ENCODE measurements at places on chromosomes 16 and 17.
A peak's percentile ranks its signal among the peaks of the same experiment; 100 is the strongest.

DNA sequence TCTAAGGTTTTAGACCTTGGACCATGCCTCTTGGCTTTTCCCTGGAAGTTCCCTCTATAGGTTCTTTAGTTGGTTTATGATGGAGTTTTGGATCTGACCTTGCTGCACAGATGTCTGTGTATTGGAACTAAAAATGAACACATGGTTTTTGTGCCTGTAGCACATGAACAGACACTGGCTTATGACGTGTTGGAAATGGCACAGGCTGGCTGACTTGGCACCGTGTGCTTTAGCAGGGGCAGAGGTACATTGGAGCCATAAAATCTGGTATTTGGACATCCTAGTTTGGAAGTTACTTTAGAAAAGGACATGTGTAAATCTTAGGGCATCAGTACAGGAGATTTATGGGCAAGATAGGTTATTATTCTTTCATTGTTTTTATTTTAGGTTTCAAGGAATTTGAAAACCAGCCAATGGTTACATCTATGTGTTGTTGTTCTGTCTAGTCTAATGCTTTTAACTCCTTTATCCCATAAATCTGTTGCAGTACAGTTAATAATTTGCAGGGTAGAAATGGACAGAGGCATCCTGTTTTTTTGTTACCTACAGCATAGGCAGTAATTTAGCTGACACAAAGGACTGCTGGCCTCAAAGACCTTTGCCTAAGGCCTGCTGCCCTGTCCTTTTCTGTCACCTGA lies 6.0 kb downstream of the SOCS7 start:
- no peak for DNase-seq

GRCh38 chr17:2266045-2266864 lies 37.3 kb downstream of the SMG6 start:
- no peak for DNase-seq

DNA sequence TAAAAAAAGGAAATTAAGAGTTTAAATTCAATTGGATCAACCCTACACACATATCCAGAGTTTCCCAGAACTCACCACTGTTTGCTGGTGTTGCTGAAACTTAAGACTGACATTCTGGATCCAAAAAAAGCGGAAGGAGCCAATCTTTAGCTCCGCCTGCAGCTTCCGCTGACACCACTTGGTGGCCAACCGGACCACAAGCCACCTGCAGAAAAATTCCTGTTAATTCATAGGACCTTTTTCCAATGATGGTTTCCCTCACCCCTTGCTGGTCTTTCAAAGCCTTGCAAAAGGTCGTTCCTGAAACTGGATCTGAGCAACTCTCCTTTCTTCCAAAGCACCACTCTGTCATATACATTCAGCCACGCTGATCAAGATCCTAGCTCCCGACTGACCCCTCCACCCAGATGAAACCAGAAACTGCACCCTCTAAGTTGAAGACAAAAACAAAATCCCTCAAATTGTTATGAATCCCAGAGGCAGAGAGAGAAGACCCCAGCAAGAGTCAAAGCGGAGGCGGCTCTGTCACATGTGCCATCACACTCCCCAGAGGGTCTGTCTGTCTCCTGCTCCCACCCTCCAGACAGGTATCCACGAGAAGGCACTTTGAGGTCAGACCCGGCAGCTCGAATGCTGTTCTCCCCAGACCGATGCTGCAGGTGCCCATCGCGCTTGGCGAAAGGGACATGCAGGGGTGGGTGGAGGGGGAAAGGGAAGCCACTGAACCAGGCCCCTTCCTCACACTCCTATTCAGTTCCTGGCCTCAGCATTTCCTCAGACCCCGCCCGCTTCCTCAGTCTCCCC lies 773 bp downstream of the BLTP2 start:
- peak; percentile 49 for DNase-seq

GRCh38 chr16:29779474-29779873 lies 1.4 kb downstream of the ZG16 start:
- DNase-seq: no peak

DNA sequence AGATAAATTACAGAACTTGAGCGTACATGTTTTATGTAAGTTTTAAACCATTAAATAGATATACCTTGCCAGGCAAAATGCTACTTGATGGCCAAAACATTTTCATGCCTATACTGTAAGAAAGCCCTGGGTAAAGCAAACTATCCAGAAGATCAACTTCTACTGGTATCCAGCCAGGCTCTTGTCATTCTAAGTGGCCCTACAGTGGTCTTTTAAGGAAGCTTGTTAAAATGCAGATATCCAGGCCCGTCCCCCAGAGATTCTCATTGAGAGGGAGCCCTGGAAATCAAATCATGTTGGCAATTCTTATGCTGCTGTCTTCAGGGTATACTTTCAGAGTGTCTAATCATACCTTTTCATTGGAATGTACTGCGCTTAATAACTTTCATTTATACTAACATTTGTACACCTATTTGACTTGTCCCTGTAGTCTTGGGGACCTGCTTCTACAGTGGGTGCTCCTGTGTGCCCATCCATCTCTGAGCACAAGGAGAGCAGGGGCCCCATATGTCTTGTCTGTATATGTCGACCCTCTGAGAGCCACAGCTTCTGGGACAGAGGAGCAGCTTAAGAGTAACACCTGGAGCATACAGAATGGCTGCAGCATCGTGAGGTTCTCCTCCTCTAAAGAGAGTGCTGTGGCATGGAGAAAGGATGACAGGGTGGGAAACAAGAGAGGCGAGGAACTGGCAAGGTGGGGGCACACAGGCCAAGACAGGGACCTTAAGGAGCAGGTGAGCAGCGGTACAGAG lies 43.6 kb upstream of the ANKFY1 start:
- DNase-seq: no peak

DNA sequence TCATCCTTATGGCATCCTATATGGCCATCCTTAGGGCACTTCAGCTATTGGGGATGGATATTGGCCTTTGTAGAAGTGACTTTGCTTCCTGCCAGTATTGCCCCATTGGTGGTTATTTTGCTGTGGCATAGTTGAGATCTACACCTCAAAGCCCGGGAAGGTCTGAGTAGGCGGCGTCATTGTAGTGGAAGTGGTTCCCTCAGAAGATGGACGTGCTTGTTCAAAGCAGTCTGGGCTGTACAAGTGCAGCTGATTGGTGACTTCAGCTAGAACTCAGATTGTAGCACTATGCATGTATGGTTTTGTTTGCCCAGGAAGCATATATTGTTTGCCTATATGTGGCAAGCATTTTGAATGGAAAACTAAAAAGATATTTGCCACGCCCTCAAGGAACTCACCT lies 83.2 kb downstream of the TMC6 start:
- no peak for DNase-seq

- DNase-seq: no peak
Observed at GRCh38 chr17:77899498-77899897, 59.0 kb upstream of the TNRC6C start.

DNA sequence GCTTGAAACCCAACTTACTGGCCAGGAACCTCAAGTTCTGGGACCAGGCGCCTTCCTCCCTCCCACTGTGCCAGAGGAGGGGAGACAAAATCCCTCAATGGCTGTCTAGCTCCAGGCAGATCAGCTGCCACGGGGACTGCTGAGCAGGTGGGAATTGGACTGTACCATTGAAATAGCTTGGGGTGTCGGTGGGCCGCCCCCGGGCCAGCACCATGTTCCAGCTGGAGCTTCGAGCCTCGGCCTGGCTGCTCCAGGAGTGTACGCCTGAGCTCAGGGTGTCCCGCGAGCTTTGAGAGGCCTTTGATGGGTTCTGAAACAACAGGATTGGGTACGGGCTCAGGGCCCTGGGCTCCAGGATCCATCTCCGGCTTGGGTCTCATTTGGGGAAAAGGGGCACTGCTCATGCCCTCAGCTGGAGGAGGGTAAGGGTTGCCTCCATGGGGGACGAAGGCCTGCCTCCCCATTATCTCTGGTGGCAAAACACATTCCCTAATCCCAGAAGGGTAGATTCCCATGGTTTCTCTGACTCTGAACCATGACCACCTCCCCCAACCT lies 4.6 kb upstream of the SPATA32 start:
- no peak for DNase-seq

- DNase-seq: no peak
Observed at GRCh38 chr17:5715478-5715877, 131.2 kb upstream of the NLRP1 start.
